ENCODE measurements at places on chromosomes 5 and 9.
A peak's percentile ranks its signal among the peaks of the same experiment; 100 is the strongest.

- DNase-seq: peak; percentile 28
Observed at GRCh38 chr5:59104400-59105127, 521.7 kb downstream of the RAB3C start.

GRCh38 chr5:68381060-68381459 lies 165.5 kb downstream of the PIK3R1 start:
- peak; percentile 19 for DNase-seq

DNA sequence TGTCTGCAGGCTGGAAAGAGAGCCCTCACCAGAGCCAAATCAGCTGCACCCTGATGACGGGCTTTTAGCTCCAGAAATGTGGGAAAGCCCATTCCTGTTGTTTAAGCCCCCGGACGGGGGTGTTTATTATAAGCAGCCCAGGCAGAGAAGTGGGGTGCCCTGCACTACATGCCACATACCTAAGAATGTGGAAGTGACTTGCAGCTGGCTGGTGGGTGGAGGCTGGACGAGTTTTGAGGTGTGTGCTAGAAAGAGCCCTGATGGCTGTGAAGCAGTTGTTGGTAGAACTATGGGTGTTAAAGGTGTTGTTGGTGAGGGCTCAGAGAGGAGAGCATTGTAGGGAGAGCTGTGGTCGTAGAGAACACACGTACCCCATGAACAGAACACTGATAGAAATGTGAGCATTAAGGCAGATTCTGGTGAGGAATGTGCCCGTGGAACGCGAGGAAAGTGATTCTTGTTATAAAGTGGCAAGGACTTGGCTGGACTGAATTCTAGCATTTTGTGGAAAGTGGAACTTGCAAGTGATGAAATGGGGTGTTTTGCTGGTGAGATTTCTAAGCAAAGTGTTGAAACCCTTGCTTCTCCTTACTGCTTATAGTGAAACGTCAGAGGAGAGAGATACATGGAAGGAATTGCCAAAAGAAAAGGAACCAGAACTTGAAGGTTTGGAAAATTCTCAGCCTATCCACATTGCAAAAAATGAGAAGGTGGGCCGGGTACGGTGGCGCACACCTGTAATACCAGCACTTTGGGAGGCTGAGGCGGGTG lies 38.9 kb downstream of the AHRR start:
- DNase-seq: no peak

- DNase-seq: no peak
Observed at GRCh38 chr5:170161069-170161468, 55.4 kb downstream of the FOXI1 start.

DNA sequence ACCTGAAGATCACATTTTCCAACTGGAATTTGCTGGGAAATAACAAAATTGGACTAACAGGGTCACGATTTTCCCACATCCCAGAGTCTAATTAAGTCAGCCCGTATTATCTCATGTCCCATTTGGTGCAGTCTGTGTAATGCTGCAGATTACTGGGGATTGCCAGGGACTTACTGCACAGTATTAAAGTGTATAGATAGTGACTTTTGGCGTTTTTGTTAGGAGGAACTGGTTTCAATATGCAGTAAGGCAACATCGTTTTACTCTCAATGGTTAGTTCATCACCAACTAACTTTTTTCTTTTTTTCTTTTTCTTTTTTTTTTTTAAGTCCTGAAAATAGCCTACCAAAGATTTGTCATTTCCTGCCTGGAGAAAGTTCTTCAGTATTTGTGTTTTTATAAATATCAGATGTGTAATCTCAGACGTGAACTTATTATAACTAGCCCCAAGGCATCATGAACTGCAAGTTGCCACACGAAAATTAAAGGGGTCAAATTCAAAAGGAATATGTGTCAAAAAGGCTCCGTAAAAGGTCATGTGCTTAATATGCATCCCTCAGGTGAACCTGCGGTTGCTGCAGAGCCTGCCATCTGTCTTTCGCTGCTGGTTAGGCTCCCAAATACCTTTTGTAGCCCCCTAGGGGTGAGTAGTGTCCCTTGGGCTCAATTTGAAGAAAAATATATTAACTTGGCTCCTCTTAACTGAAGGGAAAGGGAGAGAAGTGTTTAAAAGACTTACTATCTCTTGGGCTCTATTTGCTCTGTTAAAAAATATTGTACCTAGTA lies 176.7 kb upstream of the ADAMTSL1 start:
- DNase-seq: no peak

GRCh38 chr5:81884871-81885270 lies 87.0 kb upstream of the ATG10 start:
- DNase-seq: no peak

- no peak for DNase-seq
Observed at GRCh38 chr9:33161589-33162132, 5.5 kb downstream of the B4GALT1 start.

DNA sequence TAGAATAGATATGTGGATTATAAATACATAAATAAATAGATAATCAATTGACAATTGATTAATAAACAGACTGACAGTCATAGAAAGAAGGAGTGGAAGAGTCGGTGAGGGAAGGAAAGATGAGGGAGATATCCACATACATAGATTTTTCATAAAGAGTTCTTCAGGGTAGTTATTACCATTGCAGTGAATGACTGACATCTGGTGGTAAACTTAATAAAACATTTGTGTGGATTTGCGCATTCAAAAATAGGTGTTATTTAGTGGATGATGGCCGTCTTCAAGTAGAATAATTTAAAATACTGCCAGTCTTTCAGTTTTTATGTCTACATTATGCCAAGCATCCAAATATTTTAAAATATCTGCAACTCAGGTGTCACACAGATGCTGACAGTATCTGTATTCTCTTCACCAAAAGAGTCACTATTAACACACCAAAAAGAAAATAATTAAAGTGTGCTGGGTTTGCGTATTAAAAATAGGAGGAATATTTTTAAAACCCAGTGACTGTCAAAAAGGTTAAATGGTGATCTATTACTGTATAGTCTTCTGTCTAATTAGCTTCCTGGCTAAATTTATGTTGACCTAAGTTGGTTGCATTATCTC lies 78.8 kb downstream of the GIN1 start:
- DNase-seq: no peak

DNA sequence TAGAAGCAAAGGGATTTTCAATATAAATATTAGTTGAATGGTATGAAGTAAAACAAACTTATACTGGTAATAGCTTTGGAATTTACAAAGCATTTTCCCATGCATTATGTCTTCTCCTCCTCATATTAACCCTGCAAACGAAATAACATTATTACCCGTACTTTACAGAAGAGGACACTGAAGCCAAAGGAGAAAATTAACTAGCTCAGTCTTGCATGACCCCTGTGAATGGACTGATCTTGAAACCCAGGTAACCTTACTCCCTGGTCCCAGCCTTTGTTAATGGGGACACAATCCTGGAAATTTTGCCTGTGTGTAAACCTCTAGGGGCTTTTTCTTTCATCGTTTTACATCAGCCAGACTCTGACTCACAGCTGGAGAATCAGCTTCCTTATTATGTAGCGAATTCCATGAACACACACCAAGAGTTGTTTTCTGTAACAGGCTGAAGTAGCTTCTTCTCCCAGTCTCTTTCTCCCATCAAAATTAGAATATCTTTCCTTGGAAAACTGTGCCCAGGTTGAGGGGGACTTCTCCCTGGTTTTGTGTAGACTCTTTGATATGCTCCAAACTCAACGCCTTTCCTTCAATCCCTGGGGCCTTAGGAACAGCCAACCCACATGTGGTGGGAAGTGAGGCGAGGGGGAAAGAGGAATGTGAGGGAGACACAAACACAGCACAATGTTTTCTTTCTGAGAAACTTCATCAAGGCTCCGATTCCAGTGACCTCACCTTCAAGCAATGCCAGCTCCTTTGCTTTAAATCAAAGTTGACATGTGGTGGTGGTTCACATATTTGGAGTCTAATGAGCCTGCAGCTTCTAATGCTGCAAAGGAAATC lies 480.9 kb upstream of the PAPPA start:
- no peak for DNase-seq

- no peak for DNase-seq
Observed at GRCh38 chr5:155017610-155018009, 4.1 kb downstream of the KIF4B start.

DNA sequence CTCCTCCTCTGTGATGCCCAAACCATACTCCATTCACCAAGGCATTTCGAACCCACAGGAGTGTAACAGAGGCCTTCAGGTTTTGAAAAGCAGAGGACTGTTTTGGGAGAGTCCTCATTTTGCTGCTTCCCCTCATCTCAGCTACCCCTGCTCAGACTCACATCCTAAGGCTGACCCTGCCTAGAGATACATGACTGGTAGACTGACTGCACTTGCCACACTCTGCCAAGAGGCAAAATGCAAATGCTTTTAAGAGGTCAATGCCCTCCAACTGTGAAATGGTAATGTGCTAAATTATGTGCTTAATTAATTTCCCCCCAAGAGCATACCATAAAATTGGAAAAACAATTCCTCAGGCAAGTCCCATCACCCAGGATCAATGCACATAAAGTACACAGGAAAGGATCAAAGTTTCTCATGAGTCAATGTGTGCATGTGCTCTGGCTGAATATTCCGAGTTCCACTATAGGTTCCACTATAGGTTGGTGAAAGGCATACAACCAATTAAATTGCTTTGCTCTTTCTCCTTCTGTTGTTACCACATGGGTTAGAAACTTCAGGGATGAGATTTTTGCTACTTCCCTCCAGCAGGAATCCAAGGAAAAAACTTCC lies 87.0 kb downstream of the RGS7BP start:
- DNase-seq: no peak

- no peak for DNase-seq
Observed at GRCh38 chr9:82495884-82496777, 507.6 kb downstream of the SPATA31D1 start.

GRCh38 chr9:115884846-115885245 lies 268.7 kb upstream of the PAPPA start:
- DNase-seq: no peak

DNA sequence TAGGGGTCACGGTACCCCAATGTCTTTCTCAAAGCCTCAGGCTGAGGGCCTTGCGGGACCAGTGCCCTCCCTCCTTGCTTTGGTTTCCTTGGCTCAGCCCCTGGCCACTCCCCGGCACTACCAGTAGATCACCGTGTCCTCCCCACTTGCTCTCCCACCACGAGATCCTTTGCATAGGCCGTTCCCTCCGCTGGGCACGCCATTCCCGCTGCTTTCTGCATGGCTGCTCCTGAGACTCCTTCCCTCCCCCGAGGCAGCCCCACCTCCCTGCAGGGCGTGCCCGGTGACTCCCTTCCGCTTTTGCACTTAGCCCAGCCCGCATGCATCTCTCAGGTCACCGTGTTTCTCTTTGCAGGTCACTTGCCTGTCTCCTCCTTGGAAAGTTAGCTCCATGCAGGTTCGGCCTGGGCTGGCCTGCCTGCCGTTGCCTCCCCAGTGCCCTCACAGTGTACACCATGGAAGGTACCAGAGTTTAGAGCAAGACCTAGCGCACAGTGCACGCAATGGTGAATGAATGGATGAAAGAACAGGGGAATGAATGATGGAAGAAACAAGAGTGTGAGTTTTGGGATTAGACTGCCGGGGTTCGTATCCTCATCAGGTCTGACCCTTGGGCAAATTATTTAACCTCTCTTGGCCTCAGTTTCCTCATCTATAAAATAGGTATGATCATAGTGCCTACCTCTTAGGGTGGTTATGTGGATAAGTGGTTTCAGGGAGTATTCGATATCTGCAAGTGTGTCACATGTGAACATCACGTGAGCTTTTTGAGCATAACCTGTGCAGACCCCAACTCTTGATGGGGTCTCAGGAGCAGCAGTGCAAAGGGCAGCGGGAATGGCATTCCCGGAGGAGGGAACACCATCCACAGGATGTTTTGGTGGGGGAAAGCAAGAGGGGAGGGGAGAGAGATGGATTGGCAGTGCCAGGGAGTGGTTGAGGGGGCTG lies 214.3 kb downstream of the C9orf50 start:
- DNase-seq: no peak

GRCh38 chr5:79640571-79641055 lies 28.4 kb downstream of the TENT2 start:
- no peak for DNase-seq

DNA sequence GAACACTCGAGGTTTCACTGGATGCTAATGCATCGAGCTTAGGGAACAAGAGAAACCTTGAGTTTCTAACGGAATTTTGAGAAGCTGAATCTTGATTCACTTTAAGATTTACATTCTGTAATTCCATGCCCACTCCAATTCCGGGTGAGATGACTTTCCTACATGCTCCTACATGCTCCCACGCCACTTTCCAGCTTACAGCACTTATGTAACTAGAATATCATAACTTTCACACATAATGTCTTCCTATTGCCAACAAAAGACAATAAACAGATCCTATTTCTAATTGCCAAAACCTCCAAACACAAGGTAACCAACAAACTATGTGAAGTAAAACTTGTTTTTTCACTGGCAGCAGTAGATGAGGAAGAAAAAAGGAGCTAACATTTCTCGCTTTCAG lies 72.9 kb downstream of the ECPAS start:
- no peak for DNase-seq

GRCh38 chr5:174733091-174733690 lies 8.8 kb downstream of the MSX2 start:
- DNase-seq: no peak

DNA sequence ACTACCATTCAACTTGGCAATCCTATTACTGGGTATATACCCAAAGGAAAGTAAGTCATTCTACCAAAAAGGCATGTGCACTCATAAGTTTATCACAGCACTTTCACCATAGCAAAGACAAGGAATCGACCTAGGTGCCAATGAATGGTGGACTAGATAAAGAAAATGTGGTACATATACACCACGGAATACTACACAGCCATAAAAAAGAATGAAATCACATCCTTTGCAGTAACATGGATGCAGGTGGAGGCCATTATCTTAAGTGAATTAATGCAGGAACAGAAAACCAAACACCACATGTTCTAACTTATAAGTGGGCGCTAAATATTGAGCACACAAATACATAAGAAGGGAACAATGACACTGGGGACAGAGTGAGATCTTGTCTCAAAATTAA lies 65.8 kb upstream of the SUB1 start:
- DNase-seq: no peak

Data from activated CD4-positive, alpha-beta T cell treated with anti-CD3 and anti-CD28 coated beads, Interleukin-2, amount 10 ng/mL, durations not matched to agents 7 days and 5 days (primary cell).